ENCODE measurements at places on chromosomes 4 and X. TPM values are rescaled to one million over a fixed set of nuclear protein-coding genes. Genes with fewer than 3 reads are reported as not detected.

MUC7 gene
- total RNA-seq, result not detected

GRCh38 chr4:61500883-61501282 is 300.8 kb downstream of the ADGRL3 start:
- H3K4me3 ChIP-seq, result no peak overlapping the region
- H3K27me3 ChIP-seq, result no peaks in the 10 kb centered on the region
- H3K27ac ChIP-seq, result no peak overlapping the region
- no peaks in the 10 kb centered on the region for H3K36me3 ChIP-seq
- no peak for DNase-seq

GRCh38 chr4:59608466-59608865 is 1591.7 kb upstream of the ADGRL3 start:
- no peak overlapping the region for H3K4me3 ChIP-seq
- H3K4me1 ChIP-seq, result no peaks in the 10 kb centered on the region

XIAP gene
- 31.1 TPM for total RNA-seq

TKTL2 gene
- not detected for total RNA-seq

UCHL1 gene
- total RNA-seq, result 38.5 TPM

NUP62CL gene
- total RNA-seq, result not detected

DNA sequence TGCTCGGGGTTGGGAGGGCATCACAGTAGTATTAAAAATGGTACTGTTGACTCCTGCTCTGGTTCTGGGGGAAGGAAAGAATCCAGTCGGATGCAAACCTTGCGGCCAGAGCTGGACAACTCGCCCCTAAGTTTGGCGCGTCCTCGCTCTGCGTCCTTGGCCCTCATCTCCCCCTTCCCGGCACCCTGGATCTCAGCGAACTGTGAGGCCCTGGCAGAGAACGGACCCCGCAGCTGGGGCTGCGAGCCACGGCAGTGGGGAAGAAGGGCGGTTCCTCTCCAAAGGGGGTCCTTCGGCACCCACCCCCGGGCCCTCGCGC is 14.0 kb downstream of the ARHGEF6 start:
- no peaks in the 10 kb centered on the region for H3K36me3 ChIP-seq
- no peaks in the 10 kb centered on the region for H3K27me3 ChIP-seq
- peak overlapping the region; percentile 65 for H3K4me3 ChIP-seq
